Esophagus squamous epithelium (tissue), 5 donors: ENCODE measurements at places on chromosomes 6 and 20.

GRCh38 chr6:116483616-116484015 is 22.4 kb downstream of the CALHM6 start:
- no peak for DNase-seq

- DNase-seq: no peak
Observed at GRCh38 chr6:35026434-35027222, 114.5 kb downstream of the TCP11 start.

- DNase-seq: no peak
Observed at GRCh38 chr20:44805979-44806620, 4.2 kb downstream of the RIMS4 start.

- no peak for DNase-seq
Observed at GRCh38 chr6:99512033-99512432, 3.2 kb downstream of the USP45 start.

- no peak for DNase-seq
Observed at GRCh38 chr6:26215585-26216358, 128.5 kb downstream of the HFE start.

DNA sequence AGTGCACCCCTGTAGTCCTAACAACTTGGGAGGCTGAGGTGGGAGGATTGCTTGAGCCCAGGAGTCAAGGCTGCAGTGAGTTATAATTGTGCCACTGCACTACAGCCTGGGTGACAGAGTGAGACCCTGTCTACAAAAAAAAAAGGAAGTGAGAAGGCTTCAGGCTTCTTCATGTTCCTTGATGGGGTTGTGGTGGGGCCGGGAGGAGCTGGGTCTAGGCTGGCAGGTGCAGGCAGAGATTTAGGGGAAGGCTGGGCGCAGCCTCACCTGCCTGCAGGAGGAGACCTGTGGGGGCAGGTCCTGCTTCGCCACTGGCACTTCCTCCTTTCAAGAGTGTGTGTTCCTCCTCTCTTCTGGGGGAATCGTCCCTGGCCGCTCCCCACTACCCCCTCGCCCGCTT is 63.9 kb downstream of the CHMP4B start:
- DNase-seq: no peak

DNA sequence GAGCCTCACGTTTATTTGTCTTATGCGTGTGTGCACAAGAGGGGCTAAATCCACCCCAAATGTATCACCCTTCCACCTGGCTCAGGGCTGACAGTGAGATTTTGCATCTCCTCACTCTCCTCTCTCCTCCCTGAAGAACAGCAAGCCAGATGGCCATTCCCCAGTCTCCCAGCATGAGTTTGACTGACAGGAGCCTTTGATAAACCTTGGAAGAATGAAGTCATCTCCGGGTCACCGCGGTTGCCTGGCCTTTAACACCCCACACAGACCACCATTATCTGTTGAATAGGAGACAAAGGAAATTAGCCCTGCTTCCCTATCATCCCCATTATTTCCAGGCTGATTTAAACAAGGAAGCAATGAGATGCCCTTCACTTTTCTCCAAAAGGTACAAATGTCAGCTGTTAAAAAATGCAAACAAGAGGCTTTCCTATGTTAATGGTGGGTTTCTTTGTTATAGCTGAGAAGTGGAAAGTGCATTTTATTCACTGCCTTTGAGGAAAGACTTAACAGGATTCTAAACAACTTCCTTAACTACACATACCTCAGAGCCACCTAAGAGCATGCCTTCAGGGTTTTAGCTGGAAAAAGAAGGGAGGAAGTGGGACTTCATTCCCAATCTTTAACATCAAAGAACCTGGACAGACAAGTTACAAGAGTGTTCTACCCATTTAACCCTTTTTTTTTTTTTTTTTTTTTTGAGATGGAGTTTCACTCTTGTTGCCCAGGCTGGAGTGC is 524.8 kb upstream of the ID4 start:
- no peak for DNase-seq

DNA sequence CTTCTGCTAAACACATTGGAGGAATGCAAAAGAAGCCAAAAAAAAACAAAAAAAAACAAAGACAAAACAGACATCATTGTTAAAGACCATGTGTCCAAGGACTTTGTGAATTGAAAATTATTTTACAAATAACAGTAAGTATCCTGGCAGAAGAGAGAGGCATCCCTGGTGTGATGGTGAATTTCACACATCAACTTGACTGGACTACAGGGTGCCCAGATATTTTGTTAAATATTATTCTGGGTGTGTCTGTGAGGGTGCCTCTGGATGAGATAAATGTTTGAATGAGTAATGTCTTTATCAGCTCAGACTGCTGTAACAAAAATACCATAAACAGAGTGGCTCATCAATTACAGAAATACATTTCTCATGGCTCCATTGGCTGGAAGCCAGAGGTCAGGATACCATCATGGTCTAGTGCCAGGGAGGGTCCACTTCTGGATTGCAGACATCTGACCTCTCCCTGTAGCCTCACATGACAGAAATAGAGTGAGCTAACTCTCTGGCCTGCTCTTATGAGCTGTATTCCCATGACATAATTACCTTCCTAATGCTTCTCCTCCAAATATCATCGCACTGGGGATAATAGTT is 12.2 kb upstream of the C6orf118 start:
- DNase-seq: no peak

- no peak for DNase-seq
Observed at GRCh38 chr6:51349857-51350256, 531.2 kb downstream of the TFAP2B start.

DNA sequence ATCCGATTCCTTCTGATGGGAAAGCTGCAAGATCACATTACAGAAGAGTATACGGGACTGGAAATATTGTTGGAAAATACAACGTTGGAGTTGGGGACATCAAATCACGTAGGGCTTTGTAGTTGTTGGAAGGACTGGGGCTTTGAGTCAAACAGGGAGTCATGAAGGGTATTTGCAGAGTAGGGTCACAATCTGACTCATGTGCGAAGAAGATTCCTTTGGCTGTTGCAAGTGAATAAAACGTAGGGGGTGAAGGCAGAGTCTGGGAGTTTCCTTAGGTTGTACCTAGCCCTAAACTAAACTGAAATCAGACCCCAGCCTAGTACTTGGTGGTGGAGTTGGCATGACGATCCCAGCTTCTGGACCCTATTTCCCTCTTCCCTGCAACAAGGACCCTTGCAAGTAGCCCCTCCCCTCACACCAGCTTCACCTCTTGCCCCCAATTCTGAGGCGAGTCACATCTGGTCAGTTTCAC is 32.3 kb downstream of the SNX5 start:
- no peak for DNase-seq

DNA sequence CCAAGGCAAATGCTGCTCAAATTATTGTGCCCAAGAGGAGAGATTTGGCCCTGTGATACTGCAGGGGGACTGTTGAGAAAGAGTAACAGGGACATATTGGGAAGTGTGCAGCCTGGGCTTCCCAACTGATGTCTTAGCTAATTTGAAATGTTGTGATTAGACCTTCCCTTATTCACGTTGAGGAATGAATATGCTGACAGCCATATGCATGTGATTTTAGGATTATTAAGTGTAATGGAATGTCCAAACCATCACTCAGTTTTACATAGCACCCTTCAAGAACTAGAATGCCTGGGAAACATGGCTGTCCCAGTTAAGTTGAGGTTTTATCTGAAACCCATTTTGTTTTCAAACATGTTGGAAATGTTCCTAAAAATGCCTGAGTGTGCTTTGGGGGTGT is 81.4 kb downstream of the CARMIL1 start:
- DNase-seq: no peak

DNA sequence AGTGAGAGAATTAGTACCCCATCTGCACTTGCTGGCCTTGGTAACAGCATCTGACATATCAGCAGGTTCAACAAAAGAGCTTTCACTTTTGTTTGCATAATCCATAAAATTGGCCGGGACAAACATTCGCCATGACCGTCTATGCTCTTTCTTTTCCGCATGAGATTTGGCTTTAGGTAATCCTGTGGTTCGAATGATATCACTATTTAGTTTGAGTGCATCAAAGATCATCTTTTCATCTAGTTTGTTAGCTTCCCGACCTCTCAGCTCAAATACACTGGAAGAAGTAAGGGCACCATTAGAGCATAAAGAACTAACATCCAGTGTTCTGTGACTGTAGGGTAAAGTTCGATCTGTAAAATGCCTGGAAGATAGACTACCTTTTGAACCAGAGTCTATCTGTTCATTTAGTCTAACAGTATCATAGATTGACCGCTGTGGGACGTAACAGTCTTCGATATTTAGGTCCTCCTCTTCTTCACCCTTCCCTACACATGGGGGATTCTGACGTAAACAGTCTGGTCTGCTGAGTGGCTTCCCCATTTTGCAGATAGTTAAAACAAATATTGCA is 101.6 kb downstream of the DST start:
- no peak for DNase-seq

DNA sequence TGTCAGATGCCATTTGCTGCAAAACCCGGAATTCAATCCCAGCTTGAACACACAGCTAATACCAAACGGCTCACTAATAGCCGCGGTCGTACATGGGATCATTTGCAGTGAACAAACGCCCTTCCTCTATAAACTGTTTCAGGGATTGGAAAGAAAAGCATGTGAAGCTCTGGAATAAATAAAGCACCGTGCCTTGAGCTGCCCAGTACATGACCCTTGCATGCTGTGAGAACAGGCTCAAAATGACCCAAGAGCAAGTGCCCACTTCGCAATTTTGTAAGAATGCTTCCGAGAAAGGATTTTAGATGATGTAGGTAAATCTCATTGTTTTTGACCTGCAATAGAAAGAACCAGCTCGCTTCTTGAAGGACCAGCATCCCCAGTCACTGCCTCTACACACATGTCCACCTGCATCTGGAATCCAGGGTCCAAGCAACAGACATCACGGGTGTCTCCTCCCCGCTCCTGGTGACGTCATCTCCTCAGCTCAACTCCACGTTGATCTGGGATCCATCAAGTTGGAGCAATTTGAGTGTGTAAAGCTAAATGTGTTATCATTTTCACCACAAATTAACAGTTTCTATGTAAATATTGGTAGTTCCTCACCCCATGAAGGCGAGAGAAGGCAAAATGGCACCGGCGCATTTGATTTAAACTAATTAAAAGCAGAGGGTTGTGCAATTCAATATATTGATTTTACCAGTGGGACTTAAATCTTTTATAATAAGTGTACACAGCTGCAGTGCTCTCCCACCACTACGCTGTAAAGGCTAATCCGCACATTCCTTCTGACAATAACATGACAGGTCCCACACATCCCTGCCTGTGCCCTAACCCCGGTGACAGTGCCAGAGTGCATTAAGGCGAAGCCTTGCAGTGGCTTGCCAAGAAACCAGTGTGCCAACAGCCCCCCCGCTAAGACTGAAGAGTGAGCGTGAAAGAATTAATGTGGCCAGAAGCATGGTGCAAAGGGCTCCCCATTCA is 6.2 kb downstream of the BMP7 start:
- DNase-seq: no peak

GRCh38 chr20:24485981-24486380 is 16.6 kb downstream of the SYNDIG1 start:
- no peak for DNase-seq

DNA sequence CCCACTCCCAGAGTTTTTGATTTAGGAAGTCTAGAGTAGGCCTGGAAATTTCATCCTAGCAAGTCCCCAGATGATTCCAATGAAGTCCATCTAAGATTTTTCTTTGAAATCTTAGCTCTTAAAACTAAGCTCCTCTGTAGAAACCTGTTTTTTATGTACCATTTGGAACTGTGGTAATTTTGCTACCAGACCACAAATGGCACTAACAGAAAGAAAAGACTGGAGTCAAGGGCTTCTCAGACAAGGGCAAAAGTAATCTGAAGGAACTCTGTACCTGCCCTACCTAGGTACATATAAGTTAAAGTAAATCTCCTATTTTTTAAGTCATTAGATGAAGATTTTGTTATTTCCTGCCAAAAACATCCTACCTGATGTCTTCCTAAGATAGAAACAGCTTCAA is 155.0 kb upstream of the HTR1E start:
- DNase-seq: no peak

- DNase-seq: no peak
Observed at GRCh38 chr6:132961122-132961521, 146.8 kb downstream of the RPS12 start.

- DNase-seq: no peak
Observed at GRCh38 chr20:1661542-1662299, 4.1 kb upstream of the SIRPG start.

- DNase-seq: no peak
Observed at GRCh38 chr20:13690943-13691342, 52.2 kb upstream of the TASP1 start.

- no peak for DNase-seq
Observed at GRCh38 chr20:44355498-44356352, at the start of gene HNF4A. TSS of gene HNF4A (plus strand) at chr20:44355699. CDS start at chr20:44355805, 106 bp downstream.

DNA sequence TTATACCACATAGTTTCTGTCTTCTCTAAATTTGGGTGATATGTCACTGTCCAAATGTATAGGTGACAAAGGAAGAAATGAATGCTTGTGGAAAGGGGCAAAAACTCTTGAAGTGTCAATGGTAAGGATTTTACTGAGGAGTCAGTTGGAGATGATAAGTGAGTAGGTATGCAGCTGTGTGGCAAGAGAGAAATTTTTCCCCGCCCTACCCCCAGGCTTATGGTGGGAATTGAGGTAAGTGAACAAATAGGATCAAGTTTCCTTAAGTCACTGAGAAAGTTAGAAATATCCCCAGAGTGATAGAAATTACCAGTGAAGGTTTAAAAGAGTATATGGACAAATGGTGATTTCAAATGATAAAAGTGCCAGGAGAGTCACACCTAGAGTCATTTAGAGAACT is 11.8 kb downstream of the DSE start:
- no peak for DNase-seq

GRCh38 chr20:18984238-18985200 is 170.9 kb downstream of the SCP2D1 start:
- no peak for DNase-seq

GRCh38 chr6:20891161-20891560 is 356.9 kb downstream of the CDKAL1 start:
- DNase-seq: no peak

DNA sequence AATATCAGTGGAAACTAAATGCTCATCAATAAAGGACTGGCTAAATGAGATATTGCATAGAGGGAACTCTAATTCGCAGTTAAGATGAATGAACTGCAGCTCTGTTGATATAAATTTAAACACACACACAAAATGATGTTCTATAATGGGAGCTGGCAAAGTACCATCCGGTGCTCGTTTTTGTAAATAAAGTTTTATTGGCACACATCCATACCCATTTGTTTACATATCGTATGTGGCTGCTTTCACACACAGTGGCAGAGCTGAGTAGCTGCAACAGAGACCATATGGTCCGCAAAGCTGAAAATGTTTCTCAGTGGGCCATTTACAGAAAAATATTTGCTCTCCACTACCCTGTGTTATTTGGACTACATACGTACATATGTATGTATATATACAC is 120.7 kb downstream of the EDN3 start:
- no peak for DNase-seq

GRCh38 chr6:7513529-7513928 is 27.9 kb upstream of the DSP start:
- no peak for DNase-seq

DNA sequence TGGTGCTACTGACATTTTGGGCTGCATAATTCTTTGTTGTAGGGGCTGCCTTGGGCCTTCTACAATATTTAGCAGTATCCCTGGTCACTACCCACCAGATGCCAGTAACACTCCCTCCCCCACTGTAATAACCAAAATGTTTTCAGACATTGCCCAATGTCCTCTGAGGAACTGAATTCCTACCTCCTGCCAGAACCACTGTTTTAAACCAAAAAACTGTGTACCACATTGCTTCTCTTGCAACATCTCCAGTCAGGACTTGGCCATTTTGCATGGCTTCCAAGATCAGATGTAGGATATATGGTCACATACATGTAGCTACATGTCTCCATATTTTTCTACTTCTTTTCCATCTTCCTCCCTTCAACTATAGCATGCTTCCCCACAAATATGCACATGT is 97.4 kb upstream of the IFNGR1 start:
- DNase-seq: no peak
